GM04504 (cell line): ENCODE measurements at places on chromosomes 1 and 21.

DNA sequence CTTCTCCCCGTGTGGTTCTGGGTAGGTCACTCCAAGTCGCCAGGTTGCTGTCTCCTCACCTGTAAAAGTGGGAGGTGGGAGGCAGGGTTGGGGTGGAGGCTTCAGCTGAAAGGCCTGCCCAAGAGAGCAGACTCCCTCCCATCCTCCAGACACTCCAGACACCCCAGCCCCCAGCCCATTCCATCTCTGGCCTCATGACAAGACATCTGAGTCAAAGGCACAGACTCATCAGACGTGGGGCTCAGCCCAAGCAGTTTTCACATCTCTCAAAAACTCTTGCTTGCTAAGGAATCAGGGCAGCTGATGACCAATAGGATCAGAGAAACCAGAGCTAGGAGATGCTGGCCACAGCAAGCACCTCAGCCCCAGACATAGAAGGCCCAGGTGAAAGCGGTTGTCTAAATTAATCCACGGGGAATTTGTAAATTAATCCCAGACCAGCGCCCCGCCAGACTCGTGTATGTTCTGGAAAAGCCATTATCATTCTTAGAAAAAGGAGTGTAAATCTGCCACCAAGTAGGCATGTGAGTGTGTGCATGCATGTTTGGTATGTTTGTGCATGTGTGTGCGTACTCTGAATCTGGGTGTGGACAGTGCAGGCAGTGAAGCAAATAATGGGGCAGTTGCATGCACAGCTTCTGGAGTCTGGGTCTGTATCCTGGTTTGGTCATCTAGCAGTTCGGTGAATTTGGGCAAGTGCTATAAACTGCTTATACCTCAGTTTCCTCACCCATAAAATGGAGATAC is 55.2 kb downstream of the KCND3 start:
- DNase-seq: no peak

- no peak for DNase-seq
Observed at GRCh38 chr1:2639607-2640521, 7.0 kb upstream of the MMEL1 start.

- DNase-seq: peak; percentile 52
Observed at GRCh38 chr1:159015440-159015909, 5.8 kb downstream of the IFI16 start.

DNA sequence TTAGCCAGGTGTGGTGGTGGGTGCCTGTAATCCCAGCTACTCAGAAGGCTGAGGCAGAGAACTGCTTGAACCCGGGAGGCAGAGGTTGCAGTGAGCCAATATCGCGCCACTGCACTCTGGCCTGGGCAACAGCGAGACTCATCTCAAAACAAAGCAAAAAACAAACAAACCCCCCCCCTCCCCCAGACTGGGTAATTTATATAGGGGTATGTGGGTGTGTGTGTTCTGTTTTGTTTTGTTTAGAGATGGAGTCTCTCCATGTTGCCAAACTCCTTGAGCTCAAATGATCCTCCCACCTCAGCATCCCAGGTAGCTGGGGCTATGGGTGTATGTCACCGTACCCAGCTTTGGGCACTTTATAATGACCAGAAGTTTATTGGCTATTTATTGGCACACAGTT is 73.6 kb downstream of the SLC27A3 start:
- DNase-seq: no peak

DNA sequence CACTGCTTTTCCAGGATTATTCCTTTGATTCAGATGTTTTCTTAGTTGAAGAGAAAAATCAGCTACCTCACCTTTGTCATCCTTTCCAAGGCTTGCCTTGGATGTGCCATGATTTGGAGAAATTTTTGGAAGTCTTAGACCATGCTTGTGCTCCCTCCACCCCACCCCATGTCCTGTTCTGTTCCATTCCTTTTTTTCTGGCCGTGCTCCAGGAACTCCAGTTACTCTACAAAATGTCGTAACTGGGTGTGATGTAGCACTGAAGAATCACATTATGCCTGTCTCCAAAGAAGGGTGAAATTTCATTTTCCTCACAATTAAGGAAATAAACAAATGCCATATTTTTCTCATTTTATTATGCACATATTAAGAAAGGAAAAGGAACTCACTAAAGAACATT is 217.8 kb upstream of the ZRANB2 start:
- no peak for DNase-seq

GRCh38 chr1:2014741-2015735 is 4.1 kb upstream of the GABRD start:
- DNase-seq: no peak

GRCh38 chr1:107250169-107250568 is 109.3 kb downstream of the NTNG1 start:
- DNase-seq: no peak

- DNase-seq: peak; percentile 77
Observed at GRCh38 chr1:39268112-39268581, 63.7 kb downstream of the MACF1 start.

- DNase-seq: no peak
Observed at GRCh38 chr1:54710434-54710833, 5.2 kb upstream of the TTC4 start.

GRCh38 chr1:33014464-33015163 is 22.1 kb downstream of the AK2 start:
- no peak for DNase-seq

DNA sequence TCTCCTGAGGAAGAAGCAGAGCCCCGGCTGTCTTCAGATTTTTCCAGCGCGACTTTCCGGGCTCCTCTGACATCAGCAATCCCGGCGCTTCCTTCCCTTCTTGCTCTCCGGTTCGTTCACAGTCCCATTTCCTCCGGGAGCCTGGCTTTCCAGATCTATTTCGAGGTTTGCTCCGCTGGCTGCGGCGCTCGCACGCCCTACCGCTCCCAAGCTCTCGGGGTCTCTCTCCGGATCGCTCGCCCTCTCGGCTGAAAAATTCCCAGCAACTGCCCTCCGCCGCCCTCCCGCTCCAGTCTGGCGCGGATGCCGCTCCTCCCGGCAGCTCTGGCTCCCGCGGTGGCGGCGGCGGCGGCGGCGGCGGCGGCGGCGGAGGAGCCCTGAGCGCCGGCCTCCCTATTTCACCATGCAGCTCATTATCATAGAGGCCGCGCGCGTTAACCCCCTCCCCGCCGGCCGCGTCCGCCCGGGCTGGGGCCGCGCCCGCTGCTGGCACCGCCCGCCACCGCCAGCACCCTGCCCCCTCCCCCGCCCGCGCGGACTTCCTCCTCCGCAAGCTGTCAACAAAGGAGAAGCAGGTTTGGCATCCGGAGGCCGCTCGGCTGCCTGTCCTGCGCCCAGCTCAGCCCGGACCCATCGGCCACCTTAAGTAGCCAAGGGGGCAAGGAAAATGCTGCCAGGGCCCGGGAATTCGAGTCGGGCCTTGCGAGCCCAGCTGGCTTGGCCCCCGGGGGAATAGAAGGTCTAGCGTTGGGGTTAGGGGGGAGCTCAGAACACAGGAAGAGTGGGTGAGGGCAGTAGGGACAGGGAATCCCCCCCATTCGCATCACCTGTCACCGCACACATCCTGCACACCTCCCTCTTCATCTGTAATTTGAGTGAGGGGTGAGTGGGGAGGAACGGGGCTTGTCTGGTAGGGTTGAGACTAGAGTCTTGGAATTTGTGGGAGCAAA is at the start of gene PLXNA2:
PLXNA2 (minus strand) TSS at position 418 of the 950 bp plus-strand sequence. CDS start 26,462 bp downstream, outside the sequence.
- no peak for DNase-seq

DNA sequence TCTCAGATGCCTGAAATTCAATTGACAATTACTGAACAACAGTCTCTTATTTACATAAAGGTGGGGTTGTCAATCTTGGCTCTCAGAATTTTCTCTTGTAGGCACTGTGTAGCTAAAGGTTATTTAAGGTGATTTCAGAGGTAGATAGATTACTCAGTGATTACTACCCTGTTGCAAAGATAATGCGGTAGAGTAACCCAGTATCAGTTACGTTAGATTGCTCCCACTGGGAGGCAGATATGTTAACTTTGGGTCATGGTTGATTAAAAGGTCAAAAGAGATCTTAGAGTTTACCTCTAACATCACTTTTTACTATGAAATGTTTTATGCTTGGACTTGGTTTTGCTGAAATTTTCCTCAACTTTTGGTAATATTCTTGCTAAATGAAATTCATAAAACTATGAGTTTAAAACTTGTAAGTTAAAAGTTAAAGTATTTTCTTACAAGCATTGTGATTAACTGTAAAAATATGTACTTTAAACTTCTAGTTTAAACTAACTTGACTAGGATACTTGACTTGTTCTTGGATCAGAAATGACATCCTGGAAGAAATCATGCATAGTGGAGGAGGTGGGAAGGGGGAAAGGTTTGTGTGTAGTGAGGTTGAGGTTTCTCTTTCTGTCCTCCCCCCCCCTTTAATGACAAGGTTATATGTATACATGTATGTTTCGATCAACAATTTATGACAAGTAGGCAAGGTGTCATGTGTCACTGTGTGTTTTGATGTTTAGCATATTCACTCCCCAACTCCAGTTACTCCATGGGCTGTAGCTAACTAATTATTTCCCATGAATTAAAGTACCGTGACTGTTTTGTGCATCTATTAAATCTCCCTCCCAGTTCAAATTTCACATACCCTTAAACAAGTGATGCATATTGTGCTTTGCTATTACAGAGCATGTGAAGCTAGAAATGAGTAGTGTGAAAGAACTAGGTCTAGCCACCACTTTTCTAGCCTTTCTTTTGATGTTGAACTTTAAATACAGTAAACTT is 2.9 kb downstream of the LAMC1 start:
- no peak for DNase-seq

- DNase-seq: no peak
Observed at GRCh38 chr1:26285366-26286063, 5.6 kb downstream of the SH3BGRL3 start.

GRCh38 chr1:224331326-224331725 is 1.4 kb upstream of the NVL start:
- DNase-seq: no peak

GRCh38 chr1:165858967-165859845 is 31.8 kb downstream of the UCK2 start:
- no peak for DNase-seq

GRCh38 chr1:15299806-15300205 is 52.8 kb downstream of the FHAD1 start:
- DNase-seq: no peak

- DNase-seq: no peak
Observed at GRCh38 chr1:222441066-222441465, 106.8 kb downstream of the HHIPL2 start.

DNA sequence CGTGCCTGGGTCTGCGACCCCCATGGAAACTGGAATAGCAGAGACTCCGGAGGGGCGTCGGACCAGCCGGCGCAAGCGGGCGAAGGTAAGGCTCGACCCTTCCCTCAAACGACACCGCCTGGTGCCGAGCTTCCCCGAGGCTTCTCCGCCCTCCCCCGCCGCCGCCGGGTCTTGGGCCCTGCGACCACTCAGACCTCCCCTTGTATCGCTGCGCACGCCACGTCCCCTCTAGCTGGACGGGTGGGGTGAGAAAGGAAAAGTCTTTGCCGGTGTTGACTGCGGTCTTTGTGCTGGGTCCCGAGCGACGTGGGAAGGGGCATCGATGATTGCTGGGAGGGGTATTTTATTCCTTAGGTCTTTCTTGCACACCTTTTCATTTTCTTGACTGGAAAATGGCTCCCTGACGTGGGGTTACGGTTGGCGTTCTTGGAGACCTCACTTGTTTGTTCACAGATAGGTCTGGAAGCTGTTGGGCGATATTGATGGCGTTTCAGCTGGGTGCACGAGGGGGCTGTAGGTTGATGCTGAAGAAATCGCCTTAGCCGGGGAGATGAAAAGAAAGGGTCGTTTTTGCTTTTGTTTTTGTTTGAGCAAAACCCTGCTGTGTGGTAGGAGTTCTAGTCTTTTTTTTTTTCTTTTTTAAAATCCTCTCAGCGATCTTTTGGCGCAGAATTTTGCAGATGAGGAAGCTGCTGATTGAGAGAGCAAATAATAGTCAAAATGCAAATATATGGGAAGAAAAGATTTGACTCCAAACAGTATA is 776 bp downstream of the KDM1A start:
- no peak for DNase-seq

DNA sequence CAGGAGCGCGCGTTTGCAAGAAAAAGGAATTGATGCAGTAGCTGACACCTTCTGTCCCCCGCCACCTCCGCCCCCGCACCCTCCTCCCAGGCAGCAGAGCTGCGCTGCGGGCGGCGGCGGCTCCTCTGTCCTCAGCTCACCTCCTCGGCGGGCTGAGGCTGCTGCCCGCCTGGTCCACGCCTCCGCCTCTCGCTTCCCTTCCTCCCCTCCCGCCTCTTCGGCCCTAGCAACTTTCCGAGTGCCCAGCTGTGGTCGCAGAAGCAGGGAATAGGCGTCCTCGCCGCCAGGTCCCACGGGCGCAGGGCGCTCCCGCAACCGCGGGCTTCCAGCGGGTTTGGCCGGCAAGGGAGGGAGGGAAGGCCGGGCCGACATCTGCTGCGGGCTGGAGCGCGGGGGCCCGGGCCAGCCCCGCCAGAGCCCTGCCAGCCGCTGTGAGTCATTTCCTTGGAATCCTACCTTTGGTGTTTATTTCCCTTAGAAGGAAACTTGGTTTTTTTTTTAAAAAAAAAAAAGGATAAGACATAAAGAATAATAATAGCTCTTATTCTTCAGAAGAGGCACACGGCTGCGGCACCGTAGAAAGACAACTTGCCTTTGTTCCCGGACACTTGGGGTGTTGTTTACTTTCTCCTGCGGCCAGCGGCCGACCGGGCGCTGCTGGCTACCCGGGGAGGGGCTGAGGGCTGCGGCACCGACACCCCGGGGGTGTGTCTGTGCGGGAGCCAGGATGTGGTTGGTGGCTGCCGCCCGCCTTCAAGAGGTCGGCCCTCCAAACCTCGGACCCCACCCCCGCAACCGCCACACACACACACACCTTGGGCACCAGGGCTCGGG is 1.1 kb downstream of the SERTAD4 start:
- no peak for DNase-seq

GRCh38 chr1:118927427-118928187 is 60.5 kb downstream of the TBX15 start:
- no peak for DNase-seq

DNA sequence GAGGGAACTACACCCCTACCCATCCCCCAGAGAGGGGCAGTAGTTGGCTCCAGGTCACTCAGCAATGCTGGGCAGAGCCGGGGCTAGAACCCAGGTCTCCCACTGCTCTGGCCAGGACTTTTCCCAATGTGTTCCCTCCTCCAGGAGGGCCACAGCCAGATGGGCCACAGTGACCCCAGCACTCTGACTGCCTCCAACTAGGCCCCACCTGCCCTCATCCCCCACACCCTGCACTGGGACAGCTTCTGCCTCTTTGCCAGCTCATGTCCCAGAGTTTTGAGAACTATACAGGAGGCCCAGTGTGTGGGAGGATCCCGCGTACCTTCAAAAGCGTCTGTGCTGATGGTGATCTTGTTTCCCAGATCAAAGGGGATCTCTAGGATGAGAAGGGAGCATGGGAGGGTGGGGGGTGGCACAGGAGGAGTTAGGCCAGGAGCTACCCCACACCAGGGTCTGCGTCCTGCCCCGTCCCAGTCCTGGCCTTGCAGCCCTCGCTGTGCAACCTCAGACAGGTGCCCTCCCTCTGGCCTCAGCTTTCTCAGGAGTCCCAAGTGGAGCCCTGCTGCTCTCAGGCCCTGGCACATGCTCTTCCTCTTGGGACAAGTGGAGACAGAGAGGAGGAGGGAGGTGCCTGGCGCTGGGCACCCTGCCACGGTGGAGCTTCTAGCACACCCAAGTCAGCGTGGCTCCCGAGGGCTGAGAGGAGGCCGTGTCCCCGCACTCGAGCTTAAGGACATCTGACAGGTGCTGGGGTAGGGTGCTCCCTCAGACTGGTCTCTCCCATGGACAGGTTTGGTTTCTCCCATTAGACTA is 22.0 kb downstream of the MYOM3 start:
- no peak for DNase-seq
